Hematopoietic multipotent progenitor cell treated with erythropoietin and hydrocortisone succinate and interleukin-3 and kit ligand, for 8 days (in vitro differentiated cells): ENCODE measurements at places on chromosomes 6 and 20.
A peak's percentile ranks its signal among the peaks of the same experiment; 100 is the strongest.

DNA sequence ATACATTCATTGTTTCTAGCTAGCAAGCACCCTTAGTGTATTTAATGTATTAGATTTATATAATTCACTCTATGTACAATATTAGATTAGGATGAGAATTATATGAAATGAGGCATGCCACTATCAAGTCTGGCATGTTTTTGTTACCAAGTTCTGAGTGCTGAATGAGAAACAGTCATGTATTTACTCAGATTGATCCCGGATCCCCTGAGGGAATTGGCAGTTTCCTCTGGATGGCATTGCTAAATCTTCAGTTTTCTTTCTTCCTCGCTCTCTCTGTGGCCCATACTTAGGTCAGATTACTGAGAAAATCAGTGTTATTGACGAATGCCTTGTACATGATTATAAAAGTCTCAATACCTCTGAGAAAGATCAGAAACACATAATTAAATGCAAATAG lies 66.6 kb downstream of the CDKAL1 start:
- DNase-seq = no peak

DNA sequence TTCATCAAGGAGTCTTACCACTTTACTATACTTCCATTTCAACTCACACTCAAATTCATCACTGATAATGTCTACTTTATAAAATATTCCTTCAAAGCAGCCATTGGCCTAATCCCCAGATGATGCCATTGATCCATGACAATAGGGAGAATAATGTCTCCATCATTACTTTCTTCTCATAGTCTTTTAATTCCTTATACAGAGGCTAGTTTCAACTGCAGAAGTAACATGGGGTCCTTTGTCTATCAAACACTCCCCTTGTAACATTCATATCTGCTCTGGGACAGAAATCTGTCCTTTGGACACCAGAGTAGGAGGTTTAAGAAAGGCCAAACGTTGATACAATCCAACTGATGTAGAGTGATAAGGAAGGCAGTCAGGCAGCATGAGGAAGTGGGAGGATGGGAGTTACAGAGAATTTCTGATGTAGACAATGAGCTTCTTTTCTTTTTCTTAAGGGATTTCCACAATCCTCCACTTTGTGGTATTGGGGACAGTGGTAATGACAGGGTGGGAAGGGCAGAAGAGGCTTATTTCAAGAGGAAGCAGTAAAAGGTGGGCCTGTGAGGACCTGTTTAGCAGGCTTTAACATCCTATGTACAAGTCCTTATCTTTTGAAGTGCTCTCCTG lies 18.9 kb upstream of the HLA-DOA start:
- DNase-seq = no peak

DNA sequence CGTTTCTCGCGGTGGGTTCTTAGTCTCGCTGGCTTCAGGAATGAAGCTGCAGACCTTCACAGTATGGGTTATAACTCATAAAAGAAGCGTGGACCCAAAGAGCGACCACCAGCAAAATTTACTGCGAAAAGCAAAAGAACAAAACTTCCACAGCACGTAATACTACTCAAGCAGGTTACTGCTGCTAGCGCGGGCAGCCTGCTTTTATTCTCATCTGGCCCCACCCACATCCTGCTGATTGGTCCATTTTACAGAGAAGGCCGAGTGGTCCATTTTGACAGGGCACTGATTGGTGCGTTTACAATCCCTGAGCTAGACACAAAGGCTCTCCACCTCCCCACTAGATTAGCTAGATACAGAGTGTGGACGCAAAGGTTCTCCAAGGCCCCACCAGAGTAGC lies 17.4 kb downstream of the LY86 start:
- no peak for DNase-seq

DNA sequence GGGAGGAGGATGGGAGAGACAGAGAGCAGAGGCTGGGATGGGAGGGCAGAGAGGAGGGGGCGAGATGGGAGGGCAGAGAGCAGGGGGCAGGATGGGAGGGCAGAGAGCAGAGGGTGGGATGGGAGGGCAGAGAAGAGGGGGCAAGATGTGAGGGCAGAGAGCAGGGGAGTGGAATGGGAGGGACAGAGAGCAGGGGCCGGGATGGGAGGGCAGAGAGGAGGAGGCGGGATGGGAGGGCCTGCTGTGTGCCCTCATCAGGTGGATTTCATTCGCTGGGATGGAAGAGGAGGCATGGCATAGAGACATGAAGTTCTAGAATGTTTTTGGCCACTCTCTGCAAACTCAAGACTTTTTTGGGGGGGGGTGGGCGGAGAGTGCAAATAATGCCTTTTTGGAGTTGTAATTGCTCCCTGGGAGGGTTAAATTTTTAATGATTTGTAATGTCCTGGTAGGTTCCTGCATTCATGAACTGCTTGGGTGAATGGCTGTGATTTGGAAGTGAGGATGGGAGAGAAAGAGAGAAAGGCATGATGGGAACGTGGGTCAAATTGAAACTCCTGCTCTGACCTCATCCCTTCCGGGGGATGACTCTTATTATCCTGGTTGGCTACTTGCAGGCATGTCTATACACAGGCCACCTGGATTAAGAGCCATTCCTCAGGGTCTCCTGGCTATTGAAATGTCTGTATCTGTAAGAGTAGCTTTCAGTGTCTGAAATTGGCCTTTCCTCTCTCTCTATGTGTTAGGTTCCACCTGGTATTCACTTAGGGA lies 162.4 kb upstream of the AGPAT4 start:
- DNase-seq = no peak

DNA sequence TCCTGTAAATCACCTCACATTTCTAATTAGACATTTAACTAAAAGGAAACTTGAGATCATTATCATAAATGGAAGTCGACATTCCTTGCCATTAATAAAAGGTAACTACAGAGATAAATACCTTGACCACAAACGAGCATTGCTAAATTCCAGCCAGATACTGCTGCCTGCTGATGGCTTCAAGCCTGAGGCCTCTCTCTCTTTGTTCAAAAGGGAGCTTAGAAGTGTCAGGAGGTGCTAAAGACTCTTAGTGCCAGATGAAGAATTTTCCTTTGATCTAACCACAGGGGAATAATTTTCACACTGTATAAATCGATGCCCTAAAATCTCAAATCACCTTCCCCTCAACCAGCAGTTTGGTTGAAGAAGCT lies 248.2 kb upstream of the PMEPA1 start:
- DNase-seq = no peak

GRCh38 chr6:128200789-128201188 lies 299.9 kb upstream of the THEMIS start:
- DNase-seq = no peak

DNA sequence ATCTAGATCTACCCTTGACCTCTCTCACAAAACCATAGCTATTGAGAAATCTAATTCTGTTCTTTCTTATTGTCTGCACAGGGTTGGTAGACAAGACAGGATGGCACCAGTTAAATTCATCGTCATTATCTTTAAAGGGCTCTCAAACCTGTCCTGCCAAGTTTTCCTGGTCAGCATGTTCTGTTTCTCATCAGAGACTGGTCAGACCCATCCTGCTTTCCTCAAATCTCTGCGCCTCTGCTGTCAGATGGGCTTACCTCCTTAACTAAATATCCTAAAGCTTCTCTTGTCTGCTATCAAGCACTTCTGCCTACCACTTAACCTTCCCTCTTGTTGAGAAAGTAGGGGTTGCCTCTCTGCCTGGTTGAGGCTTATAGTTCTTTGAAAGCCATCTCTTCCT lies 125.2 kb downstream of the MYO6 start:
- DNase-seq = no peak

DNA sequence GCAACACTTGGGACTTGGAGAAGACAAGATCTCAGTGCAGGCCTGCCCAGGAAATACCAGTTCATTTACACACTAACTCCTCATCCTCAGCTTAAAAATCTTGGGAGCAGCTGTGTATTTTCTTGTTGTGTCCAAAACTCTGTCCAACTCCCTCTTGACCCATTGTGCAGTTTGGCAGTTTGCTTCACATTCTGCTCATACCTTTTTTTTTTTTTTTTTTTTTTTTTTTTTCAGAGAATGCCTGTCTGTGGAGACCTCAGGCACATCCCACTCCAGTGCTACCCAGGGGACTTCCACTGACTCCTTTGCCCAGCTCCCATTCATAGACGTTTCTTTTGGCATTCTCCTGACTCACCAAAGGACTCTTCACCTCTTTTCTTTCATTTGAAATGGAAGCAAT lies 265.8 kb upstream of the TCF21 start:
- DNase-seq = no peak

GRCh38 chr6:27290065-27290849 lies 21.8 kb downstream of the POM121L2 start:
- DNase-seq = peak; percentile 37

DNA sequence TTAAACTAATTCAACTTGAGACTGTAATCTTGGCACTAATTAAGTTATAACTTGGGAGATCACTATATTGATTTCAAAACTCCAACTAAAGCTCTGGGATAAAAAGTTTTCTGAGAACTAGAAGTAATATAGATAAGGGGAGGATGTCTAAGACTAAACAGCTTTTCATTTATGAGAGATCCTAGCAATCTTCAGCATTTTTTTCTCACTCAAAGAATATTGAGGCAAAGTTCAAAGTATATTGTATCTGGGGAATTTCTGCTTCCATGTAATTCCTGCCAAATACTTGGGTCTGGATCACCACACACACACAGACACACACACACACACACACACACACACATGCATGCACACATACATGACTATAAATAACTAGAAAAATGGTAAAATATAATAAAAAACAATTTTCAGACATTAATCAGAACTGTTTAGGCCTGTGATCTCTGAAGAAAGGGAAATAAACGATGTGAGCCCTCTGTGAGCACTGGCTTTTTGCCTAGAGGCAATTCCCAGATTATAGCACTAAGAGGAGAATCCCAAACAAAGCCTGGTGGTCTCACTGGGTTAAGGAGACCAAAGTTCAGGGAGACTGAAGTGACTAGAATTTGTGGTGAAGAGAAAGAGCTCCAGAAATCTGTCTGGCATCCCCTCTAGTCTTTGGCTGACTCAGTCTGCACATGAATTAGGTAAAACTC lies 92.8 kb downstream of the ADAT2 start:
- DNase-seq = no peak

GRCh38 chr6:116438590-116439448 lies 22.4 kb upstream of the CALHM6 start:
- DNase-seq = no peak

- no peak for DNase-seq
Observed at GRCh38 chr20:25256226-25256859, 8.5 kb downstream of the PYGB start.

GRCh38 chr6:15551798-15552197 lies 111.0 kb downstream of the DTNBP1 start:
- no peak for DNase-seq

- DNase-seq = peak; percentile 41
Observed at GRCh38 chr6:97059473-97059872, 134.9 kb downstream of the KLHL32 start.

DNA sequence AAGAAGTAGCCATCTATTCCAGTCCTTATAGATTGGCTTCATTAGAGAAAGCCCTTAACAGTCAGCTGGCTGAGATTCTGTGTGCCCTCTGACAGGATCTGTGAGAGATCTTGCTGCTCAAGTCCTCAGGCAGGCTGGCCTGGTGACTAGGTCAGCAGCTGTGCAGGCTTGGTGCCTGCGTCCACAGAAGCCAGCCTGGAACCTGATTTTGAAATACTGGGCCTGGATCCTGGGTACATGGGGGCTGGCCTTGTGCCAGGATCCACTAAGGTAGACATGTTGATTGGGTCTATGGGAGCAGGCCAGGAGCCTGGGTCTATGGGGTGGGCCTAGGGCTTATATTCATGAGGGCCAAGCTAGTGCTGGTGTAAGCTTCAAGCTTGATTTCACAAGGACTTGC lies 381.8 kb upstream of the MARCKS start:
- DNase-seq = no peak

DNA sequence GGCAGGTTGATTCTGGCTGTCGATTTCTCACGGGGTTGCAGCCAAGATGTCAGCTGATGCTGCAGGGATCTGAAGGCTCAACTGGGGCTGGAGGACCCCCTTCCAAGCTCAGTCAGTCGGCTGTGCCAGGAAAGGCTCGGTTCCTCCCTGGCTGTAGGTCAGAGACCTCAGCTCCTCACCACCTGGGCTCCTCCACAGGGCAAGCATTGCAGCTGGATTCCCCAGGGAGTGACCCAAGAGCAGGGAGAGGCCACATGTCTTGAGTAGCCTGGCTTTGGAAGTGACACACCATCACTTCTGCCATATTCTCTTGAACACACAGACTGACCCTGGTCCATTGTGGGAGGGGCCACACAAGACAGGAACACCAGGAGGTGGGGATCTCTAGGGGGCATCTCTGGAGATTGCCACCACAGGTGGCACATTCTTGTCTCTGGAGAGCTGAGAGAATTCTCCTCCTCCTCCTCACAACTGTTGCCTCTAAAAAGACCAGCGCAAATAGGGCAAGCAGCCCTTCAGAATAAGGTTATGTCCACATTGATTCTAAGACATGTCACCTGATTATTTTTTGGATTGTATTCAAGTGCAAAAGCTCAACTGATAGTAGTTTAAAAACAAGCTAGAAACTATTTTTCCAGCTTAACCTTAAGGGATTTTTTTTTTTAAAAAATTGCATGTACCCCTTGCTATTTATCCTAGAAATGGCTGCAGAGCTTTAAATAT lies 270.5 kb downstream of the NRN1 start:
- DNase-seq = no peak

DNA sequence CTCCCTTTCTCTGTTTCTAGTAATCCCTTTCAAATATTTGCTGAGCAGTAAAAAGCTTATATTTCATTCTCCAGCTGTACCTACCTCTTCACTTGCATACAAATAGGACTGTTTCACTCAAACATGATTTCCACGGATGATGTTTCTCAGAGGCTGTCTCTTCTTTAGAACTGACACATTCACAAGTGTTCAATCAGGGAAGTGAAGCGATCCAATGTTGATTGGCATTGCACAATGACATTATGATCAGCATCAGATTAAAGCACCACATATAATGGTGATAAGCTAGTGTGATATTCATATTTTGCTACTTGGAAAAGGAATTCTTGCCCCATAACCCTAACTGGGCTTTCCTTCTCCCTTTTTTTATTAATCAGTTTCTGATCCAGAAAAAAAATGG lies 681.8 kb downstream of the TBC1D32 start:
- no peak for DNase-seq

DNA sequence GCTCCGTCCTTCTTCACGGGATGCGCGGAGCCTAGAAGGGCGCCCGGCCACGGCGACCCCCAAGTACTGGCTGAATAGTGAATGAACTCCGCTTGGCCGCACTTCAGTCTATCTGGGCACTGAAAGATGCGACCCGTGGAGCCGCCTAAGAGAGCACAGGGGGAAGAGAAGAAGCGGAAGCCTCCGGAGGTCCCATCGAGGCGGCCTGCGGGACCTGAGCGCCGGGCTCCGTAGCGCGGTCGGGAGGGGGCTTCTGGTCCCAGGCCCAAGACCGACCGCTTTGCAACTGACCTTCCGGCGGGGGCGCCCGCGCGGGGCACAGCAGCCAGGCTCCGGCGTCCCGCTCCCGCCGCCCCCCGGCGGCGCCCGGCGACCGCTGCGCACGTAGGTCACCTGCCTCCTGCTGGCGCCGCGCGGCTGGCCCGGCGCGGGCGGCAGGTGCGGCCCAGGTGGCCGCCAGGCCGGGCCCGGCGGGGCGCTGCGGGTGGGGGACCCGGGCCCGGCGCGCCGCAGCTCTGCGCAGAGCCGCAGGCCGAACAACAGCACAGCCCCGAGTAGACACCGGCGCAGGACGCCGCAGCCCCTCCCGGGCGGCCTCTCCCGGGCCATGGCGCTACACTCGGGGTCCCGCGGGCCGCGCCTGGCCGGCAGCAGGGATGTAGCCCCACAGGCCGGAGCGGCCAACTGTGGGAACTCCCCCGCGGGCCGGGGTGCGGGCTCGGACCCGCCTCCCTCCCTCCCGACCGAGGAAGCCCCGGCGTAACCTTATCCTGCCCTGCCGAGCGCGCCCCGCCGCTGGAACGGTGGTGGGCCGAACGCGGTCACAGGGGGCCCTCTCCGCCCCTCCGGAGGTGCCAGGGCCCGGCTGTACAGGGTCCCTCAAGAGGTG lies at the start of gene METTL24:
METTL24 (minus strand) TSS at position 686 of the 889 bp plus-strand sequence; CDS start at position 609, 77 bp downstream.
- peak; percentile 9 for DNase-seq

- peak; percentile 68 for DNase-seq
Observed at GRCh38 chr6:134315974-134316441, 1.9 kb downstream of the SGK1 start.
